ENCODE measurements at places on chromosomes 13 and 19.

DNA sequence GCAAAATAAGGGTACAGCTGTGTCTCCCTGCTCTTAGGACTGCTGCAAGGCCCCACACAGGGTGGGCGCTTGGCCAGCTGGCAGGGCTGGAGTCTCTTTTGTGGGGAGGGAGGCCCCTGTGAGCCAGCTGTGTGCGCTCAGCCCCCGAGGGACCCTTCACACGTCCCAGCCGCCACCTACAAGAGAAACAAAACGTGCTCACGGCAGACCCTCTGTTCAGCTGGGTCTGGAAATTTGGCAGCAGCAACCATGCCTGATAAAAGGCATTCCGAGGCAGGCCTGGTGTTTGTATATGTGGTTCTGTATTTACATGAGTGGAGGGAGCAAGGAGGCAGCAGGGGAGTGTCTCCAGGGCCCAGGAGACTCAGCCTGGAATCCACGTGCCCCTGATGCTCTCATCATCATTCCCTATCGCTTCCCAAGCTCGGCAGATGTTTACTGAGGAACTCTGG, 49.7 kb downstream of the CRTC1 start:
- no peak for DNase-seq

DNA sequence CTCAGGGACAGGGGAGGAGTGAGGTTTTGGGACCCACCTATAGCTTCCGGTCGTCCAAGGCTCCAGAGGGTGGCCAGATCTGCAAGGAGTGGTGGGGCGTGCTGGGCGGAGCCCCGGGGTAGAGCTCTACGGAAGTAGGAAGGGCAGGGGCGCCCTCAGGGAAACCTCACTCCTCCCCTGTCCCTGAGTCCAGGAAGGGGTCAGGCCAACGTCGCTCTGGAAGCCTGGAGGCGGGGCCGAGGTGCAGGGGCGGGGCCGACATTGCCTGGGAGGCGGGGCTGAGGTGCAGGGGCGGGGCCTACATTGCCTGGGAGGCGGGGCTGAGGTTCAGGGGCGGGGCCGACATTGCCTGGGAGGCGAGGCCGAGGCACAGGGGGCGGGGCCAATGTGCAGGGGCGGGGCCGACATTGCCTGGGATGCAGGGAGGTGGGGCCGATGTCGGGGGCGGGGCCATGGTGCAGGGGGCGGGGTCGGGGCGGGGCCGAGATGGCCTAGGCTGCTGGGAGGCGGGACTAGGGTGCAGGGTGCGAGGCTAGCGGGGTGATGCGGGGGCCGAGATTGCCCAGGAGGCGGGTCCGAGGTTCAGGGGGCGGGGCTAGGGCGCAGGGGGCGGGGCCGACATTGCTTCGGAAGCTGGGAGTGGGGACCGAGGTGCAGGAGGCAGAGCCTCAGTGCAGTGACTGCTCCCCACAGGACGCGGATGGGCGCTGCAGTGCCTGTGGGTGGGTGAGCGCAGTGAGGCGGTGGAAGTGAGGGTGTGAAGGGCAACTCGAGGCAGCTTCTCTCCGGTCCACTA, 4.9 kb upstream of the PALM start:
- DNase-seq: peak; percentile 71

DNA sequence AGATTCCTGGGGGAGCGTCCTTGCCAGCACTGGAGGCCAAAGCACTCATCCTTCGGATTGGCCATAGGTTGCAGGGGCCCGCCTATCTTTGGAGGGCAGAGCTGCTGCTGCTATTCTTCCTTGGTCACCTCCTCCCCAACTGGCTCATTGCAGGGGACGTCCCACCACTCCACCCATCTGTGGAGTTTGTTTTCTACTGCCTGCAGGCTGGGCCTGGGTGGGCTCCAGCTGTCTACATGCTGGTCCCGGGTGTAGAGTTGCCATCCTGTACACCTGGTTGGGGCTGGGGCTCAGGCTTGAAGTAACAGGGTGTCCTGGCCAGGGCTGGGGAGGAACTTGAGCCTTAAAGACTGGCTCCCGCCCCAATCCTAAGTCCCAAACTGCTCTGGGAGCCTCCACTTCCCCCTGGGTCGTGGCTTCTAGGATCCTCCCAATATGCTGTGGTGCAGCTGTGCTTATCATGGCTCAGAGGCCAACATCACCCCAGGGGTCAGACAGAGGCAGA, 2.1 kb downstream of the RNF225 start:
- DNase-seq: no peak

GRCh38 chr19:30387311-30388115, 15.3 kb downstream of the ZNF536 start:
- no peak for DNase-seq

DNA sequence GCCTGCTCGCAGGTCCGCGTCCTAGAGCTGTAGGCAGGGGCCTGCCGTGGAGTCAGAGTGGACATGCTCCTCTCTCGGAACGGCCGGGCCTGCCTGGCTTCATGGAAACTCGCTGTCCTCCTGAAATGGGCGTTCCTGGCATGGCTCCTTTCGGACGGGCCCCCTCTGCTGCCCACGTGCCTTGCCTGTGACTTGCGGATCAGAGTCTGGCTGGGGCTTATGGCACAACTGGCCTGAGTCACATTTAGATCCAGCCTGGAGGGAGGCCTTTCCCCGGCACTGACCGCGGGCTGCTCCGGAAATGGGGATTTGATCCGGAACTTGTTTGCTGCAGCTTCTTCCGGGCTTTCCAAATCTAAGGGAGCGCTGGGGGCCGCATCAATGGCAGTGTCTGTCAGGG, 28.1 kb downstream of the THSD1 start:
- no peak for DNase-seq

DNA sequence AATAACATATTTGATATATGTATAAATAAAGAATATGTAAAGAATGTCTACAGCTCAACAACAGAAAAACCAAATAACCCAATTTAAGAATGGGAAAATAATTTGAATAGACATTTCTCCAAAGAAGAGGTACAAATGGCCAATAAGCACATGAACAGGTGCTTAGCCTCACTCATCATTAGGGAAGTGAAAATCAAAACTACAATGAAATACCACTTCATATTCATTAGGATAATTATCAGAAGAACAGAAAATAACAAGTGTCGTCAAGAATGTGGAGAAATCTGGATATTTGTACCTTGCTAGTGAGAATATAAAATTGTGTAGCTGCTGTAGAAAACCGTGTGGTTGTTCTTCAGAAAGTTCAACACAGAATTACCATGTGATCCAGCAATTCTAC, 8.4 kb upstream of the SUPT20H start:
- DNase-seq: no peak

DNA sequence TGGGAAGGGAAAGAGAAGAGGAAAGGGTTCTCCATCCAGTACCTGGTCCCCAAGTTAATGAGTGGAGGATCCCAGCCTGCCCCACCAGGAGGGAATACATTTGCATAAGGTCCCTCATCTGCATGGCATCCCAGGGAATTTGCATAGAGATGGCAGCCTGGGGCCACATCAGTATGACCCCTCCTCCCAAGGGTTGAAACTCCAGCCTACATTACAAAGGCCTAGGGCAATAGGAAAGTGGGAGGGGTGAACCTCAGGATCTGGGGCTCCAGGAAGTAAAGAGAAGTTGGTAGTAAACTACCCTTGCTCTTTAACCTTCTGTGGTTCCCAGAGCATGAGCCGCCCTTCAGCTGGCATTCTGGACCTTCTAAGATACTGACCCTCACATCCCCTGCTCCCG, 6.8 kb upstream of the NECTIN2 start:
- no peak for DNase-seq

DNA sequence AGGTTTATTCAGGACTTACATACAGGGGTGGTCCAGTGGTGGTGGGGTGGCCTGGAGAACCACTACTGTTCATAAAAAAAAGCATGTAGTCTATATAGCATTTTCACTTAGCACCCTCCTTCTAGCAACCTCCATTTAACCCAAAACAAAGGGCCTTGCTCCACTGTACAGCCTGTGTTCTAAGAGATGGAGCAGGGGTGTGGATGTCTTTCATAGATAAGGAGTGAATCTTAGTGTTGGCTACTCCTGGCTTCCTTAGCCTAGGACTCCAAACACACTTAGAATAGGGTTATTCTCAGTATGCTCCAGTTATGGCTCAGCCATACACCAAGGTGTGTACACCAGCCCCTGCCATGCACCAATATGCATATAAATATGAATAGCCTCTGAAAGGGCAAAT, 95.2 kb downstream of the ELF1 start:
- no peak for DNase-seq

GRCh38 chr13:27012482-27013197, 159.0 kb downstream of the USP12 start:
- DNase-seq: no peak

DNA sequence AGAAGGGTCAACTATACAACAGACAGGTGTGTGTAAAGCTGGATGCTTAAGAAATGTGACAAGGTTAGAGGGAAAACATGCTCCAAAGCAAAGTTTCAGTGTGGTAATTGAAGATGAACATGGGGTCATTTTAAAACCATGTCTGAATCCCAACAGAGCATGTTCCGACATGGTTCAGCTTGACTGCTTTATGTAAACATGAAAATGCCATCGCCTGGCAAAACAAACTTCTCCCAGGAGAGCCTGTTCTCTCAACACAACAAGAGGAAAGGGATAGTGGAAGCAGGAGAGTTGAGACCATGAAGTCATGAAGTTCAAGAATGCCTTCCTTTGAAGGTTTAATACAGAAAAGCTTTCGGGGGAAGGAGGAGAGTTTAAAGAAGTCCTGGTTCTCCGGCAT, 85.8 kb downstream of the EPSTI1 start:
- DNase-seq: no peak

- DNase-seq: peak; percentile 29
Observed at GRCh38 chr13:114115796-114116195, 16.6 kb downstream of the RASA3 start.

DNA sequence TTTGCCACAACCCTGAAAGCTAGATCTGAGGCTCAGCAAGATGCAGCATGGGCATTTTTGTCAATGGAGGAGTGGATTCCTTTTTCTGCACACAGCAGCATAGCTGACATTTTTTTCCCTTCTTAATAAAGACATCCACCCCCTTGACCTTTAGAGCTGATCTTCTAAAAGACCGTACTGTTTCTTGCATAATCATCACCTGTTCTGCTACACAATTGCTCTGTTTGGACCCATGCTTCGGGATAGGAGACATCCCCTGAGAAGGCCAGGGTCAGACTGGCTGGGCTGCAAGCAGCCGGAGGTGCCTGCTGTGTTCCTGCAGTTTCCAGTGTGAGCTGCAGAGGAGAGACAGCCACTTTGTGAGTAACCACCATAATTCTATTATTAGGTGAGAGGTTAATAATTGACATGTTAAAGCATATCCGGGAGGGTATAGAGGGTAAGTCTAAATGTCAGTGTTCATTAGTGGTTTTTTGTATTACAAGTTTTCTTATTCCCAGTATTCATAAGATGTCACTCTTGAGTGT, 108.5 kb upstream of the C1QTNF9B start:
- no peak for DNase-seq

GRCh38 chr19:49489601-49490167, 2.3 kb downstream of the RPL13A start:
- peak; percentile 77 for DNase-seq

GRCh38 chr13:101655435-101655834, 203.0 kb downstream of the ITGBL1 start:
- no peak for DNase-seq

GRCh38 chr19:4088975-4089374, 22.3 kb upstream of the ZBTB7A start:
- DNase-seq: no peak

- DNase-seq: no peak
Observed at GRCh38 chr13:98507282-98507797, 69.6 kb downstream of the STK24 start.

DNA sequence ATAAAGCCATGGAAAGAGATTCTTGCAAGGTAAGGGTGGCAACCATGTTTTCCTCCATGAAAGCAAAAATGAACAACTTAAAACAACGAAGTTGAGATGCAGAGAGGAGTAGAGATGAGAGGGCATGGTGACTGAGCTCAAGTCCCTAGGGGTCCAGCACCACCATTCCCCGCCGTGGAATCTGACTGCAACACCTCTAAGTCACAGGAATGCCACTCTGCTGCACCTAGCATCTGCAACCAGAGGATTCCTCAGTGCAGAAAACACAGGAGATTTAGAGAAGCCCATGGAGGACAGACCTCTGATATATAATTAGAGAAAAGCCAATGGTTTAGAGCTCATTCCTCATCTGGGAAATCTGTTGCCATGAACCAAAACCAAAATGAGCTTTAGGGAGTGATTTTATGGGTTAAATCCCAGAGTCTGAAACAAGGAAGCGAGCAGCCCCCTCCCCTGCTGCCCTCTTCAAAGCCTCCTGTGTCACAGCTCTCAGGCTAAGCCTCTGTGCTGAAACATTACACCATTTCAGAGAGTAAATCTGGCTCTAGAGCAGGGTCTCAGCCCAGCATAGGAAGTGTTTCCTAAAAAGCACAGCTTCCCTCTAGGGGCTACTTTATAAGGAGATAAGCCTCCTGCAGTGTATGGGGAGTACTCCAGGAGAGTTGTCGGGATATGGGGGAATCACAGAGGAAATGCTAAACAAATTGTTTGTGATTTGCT, 1043.6 kb downstream of the UQCRFS1 start:
- DNase-seq: no peak

DNA sequence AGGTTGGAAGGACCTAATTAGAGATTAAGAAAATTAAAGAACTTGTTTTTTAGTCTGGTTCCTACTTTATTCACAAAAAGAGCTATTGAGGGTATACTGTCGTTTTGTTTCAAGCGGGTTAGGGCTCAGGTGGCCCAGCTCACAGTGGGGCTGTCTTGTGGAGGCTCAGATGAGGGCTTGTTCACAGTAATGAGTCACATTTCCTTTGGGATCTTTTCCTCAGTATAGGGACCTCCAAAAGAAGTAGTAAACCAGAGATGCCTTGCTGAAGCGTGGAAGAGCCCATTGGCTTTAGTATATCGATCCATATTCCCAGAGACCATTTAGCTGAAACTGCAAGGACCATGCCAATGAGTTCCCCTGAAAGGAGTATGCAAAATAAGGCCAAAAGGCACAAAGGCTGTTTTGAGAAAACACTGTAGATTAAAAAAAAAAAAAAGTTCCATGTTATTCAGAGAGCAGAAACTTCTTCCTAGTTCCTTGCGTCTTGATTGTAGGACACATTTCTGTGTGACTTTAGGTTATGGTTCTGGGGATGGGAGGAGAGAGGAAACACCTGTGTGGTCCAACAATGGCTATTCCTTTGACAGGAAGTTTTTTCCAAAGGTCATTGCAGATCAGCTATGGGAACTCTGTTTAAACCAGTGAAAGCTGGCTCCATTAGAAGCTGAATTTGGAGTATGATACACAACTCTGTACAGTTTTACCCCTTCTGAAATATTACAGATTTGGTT, 32.8 kb upstream of the GPI start:
- no peak for DNase-seq

- no peak for DNase-seq
Observed at GRCh38 chr19:18001777-18002345, 6.1 kb upstream of the ARRDC2 start.

- no peak for DNase-seq
Observed at GRCh38 chr13:59663707-59664106, 500.0 kb downstream of the DIAPH3 start.

GRCh38 chr13:76499891-76500290, 386.3 kb downstream of the KCTD12 start:
- no peak for DNase-seq

Data from activated T-cell treated with anti-CD3 and anti-CD28 coated beads, Interleukin-2, amount 50 U/mL, for 24 hours (primary cell).